ENCODE measurements at places on chromosomes 5 and 9. TPM values are rescaled to one million over a fixed set of nuclear protein-coding genes. Genes with fewer than 3 reads are reported as not detected.

Gene ZMAT2
- 52.9 TPM for total RNA-seq

GRCh38 chr5:9833871-9834270, 203.7 kb upstream of the TAS2R1 start:
- H3K4me1 ChIP-seq = no peaks in the 10 kb centered on the region
- no peak overlapping the region for H3K27ac ChIP-seq
- no peak for DNase-seq
- no peaks in the 10 kb centered on the region for H3K36me3 ChIP-seq
- H3K4me3 ChIP-seq = no peak overlapping the region

DNA sequence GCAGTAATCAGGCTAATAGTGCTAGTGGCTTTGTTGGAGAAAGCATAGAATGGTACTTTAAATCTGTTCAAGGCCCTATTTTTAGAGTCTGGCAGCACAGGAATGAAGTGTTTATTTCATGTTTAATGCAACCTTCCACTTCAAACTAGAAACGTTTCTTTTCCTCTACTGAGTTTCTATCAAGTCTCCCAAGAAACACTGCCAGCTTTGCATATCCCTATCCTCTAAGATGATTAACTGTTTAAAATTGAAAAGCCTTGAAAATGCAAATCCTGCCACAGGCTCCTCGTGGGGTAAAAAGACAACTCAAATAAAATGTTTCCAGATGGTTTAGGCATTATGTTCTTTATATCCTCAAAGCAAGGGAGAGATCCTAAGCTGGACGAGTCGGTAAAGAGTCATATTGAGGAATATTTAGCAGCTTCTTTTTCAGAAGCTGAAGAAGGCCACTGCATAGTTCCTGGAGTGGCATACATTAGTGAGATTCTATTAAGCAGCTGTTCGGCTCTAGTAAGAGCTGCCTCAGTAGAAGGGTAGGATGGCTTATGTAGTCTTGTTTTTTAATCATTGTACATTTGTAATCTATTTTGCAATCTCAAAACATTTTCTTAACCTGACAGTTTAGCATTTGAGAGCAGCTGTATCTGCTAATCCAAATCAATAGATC, 251.2 kb downstream of the CHSY3 start:
- no peak overlapping the region for H3K4me3 ChIP-seq
- no peaks in the 10 kb centered on the region for H3K36me3 ChIP-seq
- H3K27ac ChIP-seq = no peak overlapping the region
- H3K4me1 ChIP-seq = peaks cover 12% of the 10 kb centered on the region

Gene BSPRY
- 60.3 TPM for total RNA-seq

GRCh38 chr5:167614294-167615021, 677.0 kb upstream of the WWC1 start:
- H3K4me1 ChIP-seq = no peaks in the 10 kb centered on the region
- DNase-seq = no peak
- no peak overlapping the region for H3K4me3 ChIP-seq
- H3K36me3 ChIP-seq = no peaks in the 10 kb centered on the region

- H3K27ac ChIP-seq = no peak overlapping the region
- peaks cover 89% of the 10 kb centered on the region for H3K36me3 ChIP-seq
- peaks cover 23% of the 10 kb centered on the region for H3K4me1 ChIP-seq
- H3K27me3 ChIP-seq = no peaks in the 10 kb centered on the region
- DNase-seq = no peak
- no peak overlapping the region for H3K4me3 ChIP-seq
Observed at GRCh38 chr5:32100691-32101302, 73.3 kb downstream of the GOLPH3 start.

GRCh38 chr5:106874974-106875373, 795.8 kb downstream of the EFNA5 start:
- H3K27ac ChIP-seq = no peak overlapping the region
- H3K36me3 ChIP-seq = no peaks in the 10 kb centered on the region
- no peaks in the 10 kb centered on the region for H3K27me3 ChIP-seq
- H3K4me1 ChIP-seq = no peaks in the 10 kb centered on the region
- DNase-seq = no peak

- no peak overlapping the region for H3K27ac ChIP-seq
- no peaks in the 10 kb centered on the region for H3K4me1 ChIP-seq
Observed at GRCh38 chr5:164202338-164202737, 696.9 kb downstream of the MAT2B start.

Gene GCNT4
- 31.4 TPM for total RNA-seq

Gene CKMT2
- total RNA-seq = 70.1 TPM

DNA sequence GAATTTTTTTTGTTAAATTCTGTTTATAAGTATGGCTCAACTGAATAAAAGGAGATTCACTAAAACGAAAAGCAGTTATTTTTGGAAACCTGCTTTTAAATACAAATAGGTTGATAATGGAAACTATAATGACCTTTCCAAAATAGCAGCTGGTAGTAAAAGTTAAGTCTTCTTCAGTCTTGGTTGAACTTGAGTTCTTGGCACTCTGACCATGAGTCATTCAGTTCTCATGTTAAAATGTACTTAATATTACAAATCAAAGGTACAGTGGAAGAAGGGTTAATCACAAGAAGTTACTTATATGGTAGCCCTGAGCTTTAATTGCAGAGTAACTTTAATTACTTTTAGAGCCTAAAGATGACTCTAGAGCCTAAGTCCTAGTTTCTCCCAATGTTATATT, 62.1 kb downstream of the KLF9 start:
- peaks cover 8% of the 10 kb centered on the region for H3K4me1 ChIP-seq
- H3K27me3 ChIP-seq = no peaks in the 10 kb centered on the region
- H3K36me3 ChIP-seq = peaks cover 59% of the 10 kb centered on the region
- peak overlapping the region; percentile 42 for H3K27ac ChIP-seq

DNA sequence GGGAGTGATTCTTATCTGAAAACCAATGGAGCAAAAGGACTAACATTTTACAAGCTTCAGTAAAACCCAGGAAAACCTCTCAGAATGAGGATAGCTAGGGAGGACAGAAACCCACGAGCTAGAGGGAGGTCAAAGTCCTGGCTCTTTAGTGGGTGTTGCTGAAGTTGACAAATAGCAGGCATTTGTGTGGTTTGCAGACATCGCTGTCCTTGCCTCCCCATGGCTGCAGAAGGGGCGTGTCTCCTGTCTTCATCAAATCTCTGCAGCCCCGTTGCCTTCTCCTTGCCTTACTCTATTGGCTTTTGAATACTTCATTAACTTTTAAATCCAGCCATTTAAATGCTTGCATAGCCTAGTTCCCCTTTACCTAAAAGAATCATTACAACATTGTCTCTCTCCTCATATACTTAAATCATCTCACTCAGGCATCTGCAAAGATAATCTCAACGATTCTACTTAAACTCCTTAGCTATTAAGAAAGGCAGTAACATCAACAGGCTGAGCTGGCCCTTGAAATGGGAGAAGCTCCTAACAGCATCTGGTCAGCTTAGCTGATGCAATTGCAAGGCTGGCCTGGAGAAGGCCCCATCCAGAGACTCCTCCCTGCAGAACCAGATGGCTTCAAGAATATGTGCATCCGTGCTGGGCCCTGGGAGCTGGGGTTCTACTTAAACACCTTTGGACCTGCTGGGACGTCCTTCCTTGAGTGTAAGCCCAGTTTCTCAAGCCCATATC, 152.8 kb upstream of the TAS2R1 start:
- no peaks in the 10 kb centered on the region for H3K36me3 ChIP-seq
- H3K4me1 ChIP-seq = no peaks in the 10 kb centered on the region
- H3K4me3 ChIP-seq = no peak overlapping the region
- DNase-seq = no peak
- H3K27me3 ChIP-seq = no peaks in the 10 kb centered on the region
- no peak overlapping the region for H3K27ac ChIP-seq

Gene CD74
- 1,185 TPM for total RNA-seq

Gene PCDHA2
- total RNA-seq = 1.7 TPM

DNA sequence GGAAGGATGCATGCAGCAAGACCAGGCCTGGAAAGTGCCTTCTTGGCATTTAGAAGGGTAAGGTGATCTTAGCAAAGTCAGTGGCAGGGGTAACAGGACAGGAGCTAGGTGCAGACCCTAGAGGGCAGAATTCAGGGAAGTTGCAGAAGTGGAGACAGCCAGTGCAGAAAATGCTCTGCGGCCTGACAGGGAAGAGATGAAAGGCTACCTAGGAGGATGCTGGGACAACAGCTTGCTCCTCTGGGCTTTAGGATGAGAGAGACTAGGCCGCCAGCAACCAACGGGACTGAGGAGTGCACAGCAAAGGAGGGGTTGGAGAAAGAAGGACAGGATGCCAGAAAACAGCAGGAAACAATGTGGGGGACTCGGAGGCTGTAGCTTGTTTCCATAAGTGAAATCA, 219.9 kb downstream of the FSTL4 start:
- no peaks in the 10 kb centered on the region for H3K27me3 ChIP-seq
- no peak overlapping the region for H3K27ac ChIP-seq
- H3K36me3 ChIP-seq = no peaks in the 10 kb centered on the region
- DNase-seq = no peak

DNA sequence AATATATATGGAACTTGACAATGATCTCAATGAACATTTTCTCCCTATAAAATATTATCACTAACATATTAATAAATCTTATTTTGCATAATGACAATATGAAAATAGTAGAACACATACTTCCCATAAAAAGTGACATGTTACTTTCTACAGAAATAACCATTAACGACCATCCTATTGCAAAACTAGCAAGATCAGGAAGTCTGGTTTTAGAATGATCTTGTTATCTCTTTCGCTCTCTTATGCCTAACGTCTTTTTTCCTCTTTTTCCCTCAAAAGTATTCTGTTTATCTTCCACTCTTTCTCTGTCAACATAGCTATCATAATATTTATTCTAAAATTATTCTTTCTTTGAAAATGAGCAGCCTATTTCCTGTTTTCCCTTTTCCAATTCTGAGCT, 21.6 kb upstream of the C5orf46 start:
- H3K4me3 ChIP-seq = no peak overlapping the region
- no peak overlapping the region for H3K27ac ChIP-seq
- H3K36me3 ChIP-seq = no peaks in the 10 kb centered on the region
- H3K27me3 ChIP-seq = no peaks in the 10 kb centered on the region
- no peaks in the 10 kb centered on the region for H3K4me1 ChIP-seq
- no peak for DNase-seq

- peaks cover 57% of the 10 kb centered on the region for H3K27me3 ChIP-seq
- peak within 1 kb of the TSS; percentile 54 for H3K4me3 ChIP-seq
- H3K36me3 ChIP-seq = no peaks in the 10 kb centered on the region
- DNase-seq = peak; percentile 92
- H3K4me1 ChIP-seq = peaks cover 45% of the 10 kb centered on the region
Observed at GRCh38 chr5:83471405-83472212, at the start of gene VCAN. TSS of gene VCAN (plus strand) at chr5:83471744. CDS start at chr5:83483519, 11,775 bp downstream.

DNA sequence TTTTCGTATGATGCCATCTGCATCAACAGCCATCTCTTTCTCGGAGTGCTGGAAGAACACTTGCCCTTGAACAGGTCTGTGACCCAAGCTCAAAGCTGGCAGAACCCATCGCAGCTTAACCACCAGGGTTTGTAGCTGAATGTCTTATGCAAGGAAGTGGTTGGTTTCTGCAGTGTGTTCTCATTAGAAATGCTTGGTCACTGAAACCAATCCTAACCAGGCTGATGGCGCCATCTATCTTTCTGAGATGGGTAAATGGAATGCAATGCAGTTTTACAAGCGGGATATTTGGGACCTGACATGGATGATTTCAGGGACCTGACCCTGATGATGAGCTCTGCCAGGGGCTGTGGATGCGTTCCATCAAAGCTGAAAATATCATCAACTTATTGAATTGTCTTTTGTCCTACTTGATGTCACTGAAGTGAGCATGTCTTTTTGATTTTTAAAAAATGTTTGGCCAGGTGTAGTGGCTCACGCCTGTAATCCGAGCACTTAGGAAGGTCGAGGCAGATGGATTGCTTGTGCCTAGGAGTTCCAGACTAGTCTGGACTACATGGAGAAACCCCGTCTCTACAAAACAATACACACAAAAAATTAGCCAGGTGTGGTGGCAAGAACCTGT, 28.7 kb downstream of the DMRT3 start:
- no peak overlapping the region for H3K4me3 ChIP-seq
- H3K36me3 ChIP-seq = no peaks in the 10 kb centered on the region
- H3K4me1 ChIP-seq = peaks cover 8% of the 10 kb centered on the region
- H3K27ac ChIP-seq = no peak overlapping the region
- DNase-seq = no peak

DNA sequence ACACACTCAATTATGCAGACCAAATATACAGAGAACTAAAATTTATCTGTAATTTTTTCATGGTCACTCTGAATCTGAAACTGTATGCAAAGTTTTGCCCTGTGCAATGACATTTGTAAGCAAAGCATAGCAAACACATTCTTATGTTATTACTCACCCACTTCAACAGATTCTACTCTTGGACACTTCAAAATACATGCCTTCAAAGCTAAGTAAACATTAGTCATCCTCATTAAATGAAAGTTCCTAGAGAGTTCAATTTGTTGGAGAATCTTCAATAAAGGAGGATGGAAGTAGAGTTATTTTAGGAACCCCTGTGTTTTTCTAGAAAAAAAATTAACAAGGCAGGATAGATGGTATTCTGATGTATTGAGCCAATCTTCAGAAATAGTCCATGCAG, 639.7 kb upstream of the C9orf72 start:
- H3K27me3 ChIP-seq = no peaks in the 10 kb centered on the region
- no peak overlapping the region for H3K27ac ChIP-seq
- no peaks in the 10 kb centered on the region for H3K36me3 ChIP-seq
- H3K4me3 ChIP-seq = no peak overlapping the region
- H3K4me1 ChIP-seq = no peaks in the 10 kb centered on the region
- DNase-seq = peak; percentile 9

Gene LMX1B
- not detected for total RNA-seq

Gene TNFSF15
- 5.9 TPM for total RNA-seq

GRCh38 chr5:53575101-53575500, 14.7 kb downstream of the NDUFS4 start:
- H3K27me3 ChIP-seq = no peaks in the 10 kb centered on the region
- H3K4me3 ChIP-seq = no peak overlapping the region
- H3K27ac ChIP-seq = no peak overlapping the region
- DNase-seq = no peak
- H3K36me3 ChIP-seq = no peaks in the 10 kb centered on the region

GRCh38 chr5:119926301-119926700, 296.9 kb downstream of the FAM170A start:
- no peaks in the 10 kb centered on the region for H3K4me1 ChIP-seq
- H3K4me3 ChIP-seq = no peak overlapping the region
- H3K27me3 ChIP-seq = no peaks in the 10 kb centered on the region
- H3K36me3 ChIP-seq = no peaks in the 10 kb centered on the region
- DNase-seq = no peak

Gene ST8SIA4
- total RNA-seq = 2.9 TPM

DNA sequence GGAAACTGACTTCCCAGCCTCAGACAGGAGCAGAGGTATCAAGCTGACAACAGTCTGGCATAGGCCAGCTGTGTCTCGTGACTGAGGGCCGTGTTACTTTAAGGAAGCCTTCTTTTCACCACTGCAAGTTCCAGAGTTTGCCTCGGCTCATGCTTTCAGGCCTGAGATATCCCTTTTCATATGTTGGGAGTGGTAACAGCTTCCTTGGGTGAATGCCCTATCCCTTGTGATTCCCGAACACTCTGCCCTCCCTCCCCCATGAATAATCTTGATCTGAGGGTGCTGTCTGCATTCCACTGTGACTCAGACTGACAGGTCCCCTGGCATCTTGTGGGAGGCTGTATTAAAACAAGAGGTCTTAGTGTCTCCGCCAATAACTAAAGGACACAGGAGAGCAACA, 49.7 kb upstream of the ARL15 start:
- no peak for DNase-seq
- no peaks in the 10 kb centered on the region for H3K27me3 ChIP-seq
- no peak overlapping the region for H3K27ac ChIP-seq
- no peaks in the 10 kb centered on the region for H3K4me1 ChIP-seq
- H3K36me3 ChIP-seq = no peaks in the 10 kb centered on the region

Gene PFN3
- not detected for total RNA-seq

Data from stomach (tissue), 19 donors.